ENCODE measurements at places on chromosomes 12 and 14.

DNA sequence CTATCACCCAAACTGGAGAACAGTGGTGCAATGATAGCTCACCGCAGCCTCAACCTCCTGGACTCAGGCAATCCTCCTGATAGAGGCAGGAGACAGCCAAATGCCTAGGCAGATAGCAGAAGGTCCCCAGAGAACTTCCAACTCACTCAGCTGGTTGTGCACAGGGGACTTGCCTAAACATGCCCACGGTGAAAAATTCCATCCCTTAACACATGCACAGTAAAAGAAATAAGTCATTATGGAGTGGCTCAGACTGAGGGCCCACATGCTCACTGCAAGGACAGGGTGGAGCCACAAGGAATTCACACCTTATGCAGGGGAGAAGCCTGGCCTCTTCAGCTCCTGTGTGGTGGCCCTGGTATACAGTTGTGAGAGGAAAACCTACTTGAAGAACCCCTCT, 525.8 kb upstream of the ATP2B1 start:
- no peak for DNase-seq

GRCh38 chr14:101074196-101075024, 170.9 kb upstream of the RTL1 start:
- no peak for DNase-seq

- no peak for DNase-seq
These were observed 25.6 kb upstream of the UBC start for GRCh38 chr12:124940143-124940392.

GRCh38 chr14:102362084-102362483, 606 bp downstream of the CINP start:
- DNase-seq = no peak

DNA sequence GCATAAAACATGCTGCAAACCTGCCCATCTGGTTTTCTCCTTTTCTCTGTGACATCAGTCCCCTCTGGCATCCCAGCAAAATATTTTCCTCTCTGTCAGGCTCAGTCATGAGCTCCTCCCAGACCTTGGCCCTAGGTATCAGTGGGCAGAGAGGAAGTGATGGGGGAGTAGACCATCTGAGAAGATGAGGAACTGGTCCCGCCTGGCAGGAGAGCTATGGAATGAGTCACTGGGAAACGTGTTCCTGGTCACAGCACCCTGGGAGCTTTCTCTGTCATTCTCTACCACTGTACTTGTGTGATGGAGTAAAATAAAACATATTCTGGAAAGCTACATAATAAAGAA, 5.0 kb upstream of the SRSF9 start:
- no peak for DNase-seq

- DNase-seq = no peak
These were observed 238.2 kb downstream of the NELL2 start for GRCh38 chr12:44637875-44638274.

GRCh38 chr12:111780166-111780565, 13.4 kb downstream of the ALDH2 start:
- DNase-seq = no peak
